ENCODE measurements at places on chromosomes 2 and 18.

- no peak for DNase-seq
Observed at GRCh38 chr18:10739152-10739551, 213.3 kb downstream of the NAPG start.

DNA sequence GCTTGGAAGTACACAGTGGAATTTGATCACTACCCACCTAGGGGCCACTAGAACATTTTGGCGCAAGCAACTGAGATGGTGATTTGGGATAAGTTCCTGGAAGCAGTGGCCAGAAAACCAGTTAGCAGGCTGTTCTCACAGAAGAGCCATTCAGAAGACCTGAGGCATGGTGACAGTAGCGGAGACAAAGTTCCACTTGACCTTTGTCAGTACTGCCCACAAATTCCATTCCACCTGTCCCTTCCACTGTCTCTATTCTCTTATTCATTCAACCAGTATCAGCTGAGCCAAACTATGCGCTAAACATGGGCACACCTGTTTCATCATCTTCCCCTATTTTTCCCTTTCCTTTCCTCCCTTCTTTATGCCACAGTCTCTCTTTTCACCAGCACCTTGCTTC lies 59.2 kb upstream of the PPP1CB start:
- DNase-seq = no peak

GRCh38 chr2:219218217-219218731 lies 484 bp downstream of the ABCB6 start:
- DNase-seq = no peak

DNA sequence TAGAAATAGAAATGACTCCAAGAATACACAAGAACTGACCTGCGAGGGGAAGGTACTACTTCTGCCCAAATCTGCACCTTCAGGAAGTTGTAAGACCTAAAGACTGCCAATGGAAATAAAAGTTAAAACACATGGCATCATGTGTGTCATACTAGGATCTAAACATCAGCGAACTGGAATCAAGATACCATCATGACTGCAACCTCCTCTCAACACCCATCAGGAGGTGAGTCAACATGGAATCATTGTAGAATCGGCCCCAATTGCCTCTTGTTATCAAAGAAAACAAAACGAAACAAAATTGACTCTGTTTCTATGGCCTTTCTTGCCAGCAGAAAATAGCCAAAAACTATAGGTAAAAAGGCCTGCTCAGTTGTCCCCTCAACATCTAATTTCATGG lies 15.1 kb downstream of the RDH14 start:
- no peak for DNase-seq

DNA sequence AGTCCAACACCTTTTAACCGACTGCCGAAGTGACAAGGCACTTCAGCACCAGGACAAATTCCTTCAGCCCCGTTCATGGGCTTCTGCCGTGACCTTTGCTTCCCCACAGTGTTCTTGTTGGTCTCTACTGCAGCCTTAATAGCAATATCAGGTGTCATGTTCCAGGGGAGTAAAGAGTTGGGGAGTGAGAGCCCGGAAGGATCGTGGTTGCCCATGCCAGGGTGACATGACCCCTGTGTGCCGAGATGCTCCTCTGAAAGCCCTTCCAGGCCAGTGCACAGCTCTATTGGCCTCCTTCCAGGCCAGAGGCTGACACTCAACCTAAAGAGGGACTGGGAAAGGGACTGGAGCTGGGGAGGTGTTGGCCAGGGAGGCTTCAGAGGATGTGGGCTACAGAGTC lies 279.2 kb downstream of the CYRIA start:
- no peak for DNase-seq

DNA sequence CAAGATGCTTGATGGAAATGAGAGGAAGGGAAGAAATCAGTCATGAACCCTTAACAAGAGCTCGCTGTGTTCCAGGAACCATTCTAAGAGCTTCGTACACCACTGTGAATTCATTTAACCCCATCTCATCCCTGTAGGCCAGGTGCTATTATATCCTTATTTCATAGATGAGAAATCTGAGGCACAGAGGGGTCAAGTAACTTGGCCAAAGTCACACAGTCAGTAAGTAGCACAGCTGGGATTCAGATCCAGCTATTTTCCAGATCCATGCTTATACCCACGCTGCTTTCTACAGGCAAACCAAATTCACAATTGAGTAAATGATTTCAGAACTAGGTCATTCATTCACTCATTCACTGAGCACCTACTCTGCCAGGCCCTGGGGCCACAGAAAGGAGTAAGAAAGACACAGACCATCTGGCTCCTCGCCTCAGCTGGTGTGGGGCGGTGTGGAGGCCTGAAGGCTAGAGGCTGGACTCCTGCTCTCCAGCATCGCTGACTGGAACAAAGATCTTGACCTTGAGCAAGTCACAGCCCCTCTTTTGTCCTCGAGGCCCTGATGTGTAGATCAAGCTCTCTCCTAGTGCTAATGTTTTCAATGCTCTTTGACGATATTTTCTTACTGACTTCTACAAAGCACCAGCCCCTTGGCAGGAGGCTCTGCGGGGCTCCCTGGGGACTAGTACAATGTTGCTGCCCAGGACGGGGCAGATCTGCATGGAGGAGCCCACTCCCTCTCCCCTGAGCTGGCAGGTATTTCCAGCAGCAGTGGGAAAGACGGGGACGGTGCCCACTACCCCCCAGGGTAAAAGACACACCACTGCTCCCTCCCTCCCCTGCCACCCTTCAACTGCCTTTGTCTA lies 26.5 kb downstream of the STEAP3 start:
- no peak for DNase-seq

DNA sequence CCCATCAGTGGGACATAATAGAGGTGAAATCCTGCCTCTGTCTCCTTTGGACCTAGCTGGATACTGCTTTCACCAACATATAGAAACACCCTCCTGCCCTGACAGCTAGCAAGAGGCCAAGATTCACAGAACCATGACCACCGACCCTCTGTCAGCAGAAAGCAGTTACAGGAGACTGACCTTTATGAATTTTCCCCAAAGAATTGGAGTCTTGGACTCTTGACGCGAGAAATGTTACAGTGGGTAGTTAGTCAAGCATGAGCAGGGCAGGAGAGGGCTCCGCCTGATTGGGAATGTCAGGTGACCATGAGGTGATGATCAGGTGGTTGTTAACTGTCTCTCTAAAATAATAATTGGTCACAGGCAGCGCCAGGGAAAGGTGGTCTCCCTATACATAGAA lies 1002.3 kb downstream of the TDRD15 start:
- DNase-seq = no peak

GRCh38 chr18:74146756-74147155 lies 878 bp downstream of the FBXO15 start:
- DNase-seq = no peak

- no peak for DNase-seq
Observed at GRCh38 chr2:41326851-41327250, 721.0 kb upstream of the PKDCC start.

DNA sequence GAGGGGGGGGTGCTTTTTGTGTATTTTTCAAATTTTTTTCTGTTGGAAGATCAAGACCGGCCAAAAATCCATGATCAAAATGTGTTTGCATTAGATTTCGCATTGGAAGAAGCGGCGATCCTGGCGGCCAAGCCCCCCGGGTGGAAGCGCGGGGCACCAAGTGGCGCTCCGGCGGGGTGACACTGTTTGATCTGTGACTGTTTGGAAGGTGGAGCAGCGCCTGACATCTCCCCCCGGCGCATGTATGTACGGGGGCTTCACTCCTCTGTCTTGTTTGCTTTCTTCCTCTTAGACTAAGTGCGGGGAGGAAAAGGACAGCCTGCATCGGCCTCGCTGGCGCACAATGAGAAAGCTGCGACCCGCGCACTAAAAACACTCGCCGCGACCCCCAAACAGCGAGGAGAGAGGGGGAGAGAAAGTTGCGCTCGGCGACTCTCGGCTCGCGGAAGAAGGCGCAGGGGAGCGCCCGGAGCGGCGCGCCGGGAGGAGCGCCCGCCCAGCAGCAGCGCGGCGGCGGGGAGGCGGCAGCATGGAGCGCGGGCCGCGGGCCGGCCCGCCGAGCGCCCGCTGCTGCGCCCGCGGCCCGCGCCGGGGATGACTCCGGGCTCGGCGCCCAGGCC lies 515 bp downstream of the TSHZ1 start:
- no peak for DNase-seq

DNA sequence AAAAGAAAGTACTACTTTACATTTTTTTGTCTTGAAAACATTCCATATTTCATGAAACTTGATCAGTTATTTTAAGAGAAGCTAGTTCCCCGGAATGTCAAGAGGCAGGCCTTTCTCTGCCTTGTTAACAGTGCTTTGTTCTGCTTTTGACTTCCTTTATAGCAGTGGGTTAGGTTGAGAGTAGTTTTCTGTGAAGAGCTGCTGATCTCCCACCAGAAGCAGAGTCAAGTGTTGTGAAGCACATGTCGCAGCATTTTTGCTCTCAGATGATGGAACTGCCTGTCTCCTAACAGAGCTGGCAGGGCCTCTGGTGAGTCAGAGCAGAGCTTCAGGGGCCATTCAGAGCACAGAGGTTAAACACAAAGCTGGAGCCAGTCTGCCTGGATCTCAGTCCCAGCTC lies 871.8 kb downstream of the SLC4A3 start:
- no peak for DNase-seq

GRCh38 chr2:1004398-1004797 lies 53.7 kb downstream of the SNTG2 start:
- no peak for DNase-seq

DNA sequence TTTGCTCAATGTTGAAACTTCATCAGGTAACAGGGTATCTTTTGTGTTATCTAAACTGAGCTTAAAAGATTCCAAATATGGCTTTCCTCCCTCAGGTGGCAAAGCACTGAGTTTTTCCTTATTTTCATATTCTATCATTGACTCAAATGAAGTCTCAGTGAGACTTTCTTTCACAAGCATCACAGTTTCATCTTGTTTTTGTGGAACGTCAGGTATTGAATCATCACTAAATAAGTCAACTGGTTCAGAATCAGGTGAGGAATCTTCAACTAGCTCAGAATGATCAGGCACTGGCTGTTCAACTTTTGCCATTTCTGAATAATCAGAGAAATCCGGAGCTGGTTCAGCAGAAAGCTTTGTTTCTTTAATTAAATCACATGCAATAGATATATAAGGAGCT lies 24.6 kb downstream of the RTN4 start:
- no peak for DNase-seq

DNA sequence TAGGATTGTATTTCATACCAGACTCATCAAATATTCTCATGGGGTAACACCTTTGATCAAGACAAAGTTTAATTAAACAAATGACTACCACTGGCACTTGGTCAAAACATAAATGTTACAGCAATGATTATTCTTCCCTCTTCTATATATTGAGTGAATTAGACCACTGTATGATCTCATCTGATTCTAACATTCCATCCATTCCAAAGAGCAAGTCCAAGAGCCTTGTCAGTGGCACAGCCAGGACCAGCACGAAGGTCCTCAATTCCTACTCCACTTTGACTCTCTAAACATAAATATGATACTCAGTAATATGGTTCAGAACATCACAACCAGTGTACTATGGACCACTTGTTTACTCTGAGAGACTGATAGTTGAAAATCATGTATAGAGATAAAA lies 86.4 kb downstream of the AP1S3 start:
- DNase-seq = no peak

DNA sequence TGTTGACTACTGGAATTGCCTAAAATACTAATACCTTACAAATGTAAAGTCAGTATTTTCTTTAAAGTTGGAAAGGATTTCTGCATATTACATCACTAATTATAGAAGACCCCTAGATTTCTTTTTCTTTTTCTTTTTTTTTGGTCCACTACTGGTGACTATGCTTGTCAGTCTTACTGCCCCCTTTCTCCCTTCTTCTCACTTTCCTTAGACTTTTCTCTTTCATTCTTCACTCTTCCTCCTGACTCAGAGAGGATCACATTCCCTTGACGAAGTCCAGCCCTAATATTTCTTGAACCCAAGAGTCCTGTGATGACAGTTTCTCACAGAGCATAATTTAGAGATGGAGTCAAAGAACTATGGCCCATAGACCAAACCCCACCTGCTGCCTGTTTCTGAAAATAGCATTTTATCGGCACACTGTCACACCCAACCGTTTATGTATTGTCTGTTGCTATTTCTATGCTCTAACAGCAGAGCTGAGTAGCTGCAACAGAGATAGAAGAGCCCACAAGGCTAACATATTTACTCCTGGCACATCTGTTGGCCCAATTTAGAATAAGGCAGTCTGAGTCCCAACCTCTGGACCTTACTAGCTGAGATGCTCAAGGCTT lies 40.6 kb upstream of the RIOK3 start:
- DNase-seq = no peak

DNA sequence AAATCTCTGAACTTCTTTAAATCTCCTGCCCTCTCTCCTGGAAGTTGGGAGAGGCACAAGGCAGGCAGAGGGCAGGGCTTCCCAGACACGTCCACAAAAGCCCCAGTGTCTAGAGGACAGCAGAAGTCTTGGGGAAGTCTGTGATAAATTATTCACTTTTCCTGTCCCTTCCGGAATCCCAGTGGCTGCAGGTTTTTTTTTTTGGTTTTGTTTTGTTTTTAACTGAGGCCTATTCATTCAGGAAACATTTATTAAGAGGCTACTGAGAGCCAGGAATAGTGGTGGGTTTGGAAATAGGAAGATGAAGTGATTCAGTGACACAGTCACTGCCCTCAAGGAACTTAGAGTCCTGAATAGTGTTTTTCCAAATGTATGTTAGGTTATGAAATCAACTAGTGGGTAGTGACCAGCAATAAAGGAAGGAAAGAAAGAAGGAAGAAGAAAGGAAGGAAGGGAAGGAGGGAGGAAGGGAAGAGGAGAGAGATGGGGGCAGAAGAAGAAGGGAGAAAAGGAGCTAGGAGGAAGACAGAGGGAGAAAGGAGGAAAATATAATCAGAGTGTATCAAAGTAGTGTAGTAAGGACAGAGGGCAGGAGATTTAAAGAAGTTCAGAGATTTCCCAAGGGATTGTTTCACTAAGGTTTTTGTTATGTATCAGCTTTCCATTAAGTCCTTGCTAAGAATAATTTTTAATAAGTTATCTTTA lies 98.9 kb upstream of the ZFP36L2 start:
- DNase-seq = no peak

DNA sequence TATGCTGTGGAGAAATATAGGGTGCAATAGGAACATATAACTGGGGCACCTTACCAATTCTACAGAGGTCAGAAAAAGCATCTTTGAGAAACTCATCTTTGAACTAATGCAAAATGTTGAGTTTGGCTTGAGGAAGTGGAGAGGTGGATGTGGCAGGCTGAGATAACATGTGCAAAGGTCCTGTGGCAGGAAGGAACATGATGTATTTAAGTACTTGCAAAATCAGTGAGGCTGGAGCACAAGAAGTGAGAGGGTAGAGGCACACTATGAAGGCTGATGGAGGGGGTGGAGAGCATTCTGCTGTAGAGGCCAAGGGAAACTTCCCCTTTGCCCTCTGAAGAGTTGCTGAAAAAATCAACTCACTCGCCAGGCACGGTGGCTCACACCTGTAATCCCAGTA lies 14.7 kb upstream of the RAB1A start:
- DNase-seq = no peak

DNA sequence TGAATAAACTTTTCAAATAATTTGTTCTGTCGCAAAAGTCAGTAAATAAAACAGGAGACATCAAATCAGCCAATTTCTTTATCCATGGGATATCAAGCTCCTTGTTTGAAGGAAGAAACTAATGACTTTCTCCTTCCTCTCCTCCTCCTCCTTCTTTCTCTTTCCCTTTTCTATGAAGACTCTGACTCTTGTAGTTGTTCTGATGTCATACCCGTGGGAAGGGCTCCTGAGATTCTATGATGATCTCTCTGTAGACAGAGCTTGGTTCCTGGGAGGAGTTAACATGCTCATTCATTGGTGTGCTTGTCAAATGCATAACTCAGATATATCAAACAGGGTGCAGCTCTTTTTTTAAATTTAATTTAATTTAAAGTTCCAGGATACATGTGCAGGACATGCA lies 118.7 kb upstream of the KCTD1 start:
- no peak for DNase-seq

- no peak for DNase-seq
Observed at GRCh38 chr18:37787452-37787851, 221.9 kb upstream of the CELF4 start.

GRCh38 chr2:222912117-222912516 lies 51.3 kb downstream of the ACSL3 start:
- peak; percentile 54 for DNase-seq

All from GM12892 (cell line).